ENCODE measurements at places on chromosomes 3 and 15.

GRCh38 chr3:171718493-171719185, 91.6 kb downstream of the PLD1 start:
- no peak for DNase-seq

DNA sequence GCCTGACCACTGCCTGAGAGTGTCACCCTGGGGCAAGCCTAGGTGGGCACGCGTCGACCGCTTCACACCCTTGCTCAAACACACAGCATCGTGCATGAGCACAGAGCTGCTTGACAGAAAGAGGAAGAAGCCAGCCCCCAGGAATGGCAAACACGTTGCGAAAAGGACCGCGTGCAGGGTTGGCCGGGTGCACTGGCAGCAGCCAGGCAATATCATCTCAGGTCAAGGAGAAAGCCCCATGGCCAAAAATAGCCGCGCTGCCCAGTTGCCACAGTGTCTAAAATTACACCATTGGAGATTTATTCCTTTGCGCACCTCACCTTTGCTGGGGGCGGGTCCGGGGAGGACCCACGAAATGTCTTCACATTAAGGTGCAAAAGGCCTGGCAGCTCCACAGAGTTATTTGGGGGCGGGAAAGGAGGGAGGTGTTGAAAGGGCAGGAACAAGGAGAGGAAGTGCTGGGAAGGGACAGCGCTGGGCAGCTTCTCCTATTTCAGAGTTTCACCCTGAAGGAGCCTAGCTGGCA, 44.7 kb upstream of the NR2F2 start:
- DNase-seq = no peak

DNA sequence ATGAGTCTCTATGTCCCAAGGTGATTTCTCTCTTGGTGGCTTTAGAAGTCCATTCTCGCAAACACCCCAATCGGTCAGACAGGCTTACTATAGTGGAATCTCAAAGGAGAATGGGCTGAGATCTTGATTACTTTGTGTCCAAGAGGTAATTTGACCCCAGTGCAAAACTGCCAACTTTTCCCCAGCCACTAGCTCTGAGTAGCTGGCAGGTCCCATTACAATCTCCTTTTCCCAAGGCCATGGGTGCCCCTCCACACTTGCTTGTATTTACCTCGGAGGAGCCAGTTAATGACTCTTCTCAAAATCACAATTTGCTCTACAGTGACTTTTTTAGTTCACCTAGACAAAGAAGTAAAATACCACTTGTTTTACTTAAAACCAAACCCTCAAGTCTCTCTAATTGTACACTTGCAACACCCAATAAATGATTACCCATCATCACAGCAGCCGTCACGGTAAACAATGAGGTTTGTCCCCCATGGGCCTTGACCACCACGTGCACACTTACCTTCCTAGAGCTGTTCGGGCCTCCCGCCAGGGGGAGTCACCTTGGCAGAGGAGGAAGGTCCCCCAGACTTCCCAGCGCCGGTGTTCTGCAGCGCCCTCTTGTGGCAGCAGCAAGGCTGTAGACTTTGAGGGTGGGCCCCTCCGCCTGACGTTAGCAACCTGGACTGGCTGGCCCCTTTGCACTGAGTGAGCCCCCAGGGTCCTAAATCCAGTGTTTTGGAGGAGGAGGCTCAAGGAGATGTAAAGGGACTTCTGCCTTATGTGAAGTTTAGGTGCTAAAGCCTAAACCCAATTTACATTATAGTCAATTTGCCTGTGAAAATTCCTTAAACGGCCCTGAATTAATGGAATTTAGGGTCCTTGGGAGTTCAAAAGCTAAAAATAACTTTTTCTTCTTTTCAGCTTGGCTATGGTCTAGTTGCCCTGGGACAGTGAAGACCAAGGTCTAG, 18.7 kb upstream of the HDAC11 start:
- peak; percentile 54 for DNase-seq

DNA sequence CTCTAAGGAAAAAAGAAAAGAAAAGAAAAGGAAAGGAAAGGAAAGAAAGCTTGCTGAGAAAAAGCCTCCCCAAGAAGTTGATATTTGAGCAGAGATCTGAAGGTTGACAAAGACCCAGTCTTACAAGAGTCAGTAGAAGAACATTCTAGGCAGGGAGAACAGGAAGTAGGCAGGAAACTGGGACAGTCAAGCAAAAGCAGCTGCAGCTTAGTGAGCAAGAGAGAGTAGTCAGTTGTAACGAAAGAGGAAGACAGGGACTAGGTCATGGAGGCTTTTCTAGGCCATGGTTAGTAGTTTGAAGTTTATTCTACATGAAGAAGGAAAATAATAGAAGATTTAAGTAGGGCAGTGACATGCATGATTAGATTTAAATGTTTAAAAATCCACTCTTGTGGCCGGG, 31.8 kb upstream of the KLHL6 start:
- no peak for DNase-seq

DNA sequence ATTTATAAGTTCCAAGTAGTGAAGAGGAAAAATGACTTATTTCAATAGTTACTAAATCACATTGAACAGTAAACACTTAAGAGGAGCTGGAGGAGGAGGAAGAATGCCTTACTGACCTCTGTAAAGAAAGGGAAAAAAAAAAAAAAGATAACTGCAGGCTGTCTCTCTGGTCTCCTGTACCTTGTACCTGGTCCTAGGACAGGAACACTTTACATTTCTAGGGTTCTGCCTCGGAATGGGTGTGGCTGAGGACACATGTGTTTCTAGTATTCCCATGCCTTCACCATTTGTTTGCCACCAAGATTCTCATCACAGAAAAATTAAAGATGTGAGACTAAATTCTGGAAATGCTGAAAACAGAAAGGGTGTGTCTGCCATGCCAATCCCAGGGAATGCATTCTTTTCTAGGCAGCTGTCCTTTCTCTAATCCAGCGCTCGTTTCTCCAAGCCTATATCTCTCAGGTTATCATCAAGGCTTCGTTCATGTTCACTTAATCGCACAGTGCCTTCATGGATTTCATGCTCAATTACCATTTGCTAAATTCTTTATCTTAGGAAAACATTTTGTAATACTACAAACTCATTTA, 1208.3 kb downstream of the OTOL1 start:
- no peak for DNase-seq

DNA sequence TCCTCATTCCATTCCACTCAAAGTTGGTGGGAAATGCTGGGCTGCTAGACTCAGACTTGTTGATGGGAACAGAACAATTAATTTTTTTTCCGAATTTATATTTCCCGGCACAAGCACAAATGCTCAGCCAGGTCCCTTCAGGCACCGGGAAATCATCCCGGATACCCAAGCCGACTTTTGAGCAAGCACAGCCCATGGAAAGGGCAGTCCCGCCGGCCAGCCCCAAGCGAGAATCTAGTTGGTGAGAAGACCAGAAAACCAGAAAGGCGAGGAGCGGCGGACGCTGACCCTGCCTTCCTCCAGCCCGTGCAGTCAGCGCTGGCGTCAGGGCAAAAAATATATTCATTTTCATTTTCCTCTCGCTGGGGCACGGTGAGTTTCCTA, 763 bp upstream of the ZIC4 start:
- DNase-seq = no peak

GRCh38 chr3:32041316-32041715, 59.8 kb downstream of the ZNF860 start:
- no peak for DNase-seq

DNA sequence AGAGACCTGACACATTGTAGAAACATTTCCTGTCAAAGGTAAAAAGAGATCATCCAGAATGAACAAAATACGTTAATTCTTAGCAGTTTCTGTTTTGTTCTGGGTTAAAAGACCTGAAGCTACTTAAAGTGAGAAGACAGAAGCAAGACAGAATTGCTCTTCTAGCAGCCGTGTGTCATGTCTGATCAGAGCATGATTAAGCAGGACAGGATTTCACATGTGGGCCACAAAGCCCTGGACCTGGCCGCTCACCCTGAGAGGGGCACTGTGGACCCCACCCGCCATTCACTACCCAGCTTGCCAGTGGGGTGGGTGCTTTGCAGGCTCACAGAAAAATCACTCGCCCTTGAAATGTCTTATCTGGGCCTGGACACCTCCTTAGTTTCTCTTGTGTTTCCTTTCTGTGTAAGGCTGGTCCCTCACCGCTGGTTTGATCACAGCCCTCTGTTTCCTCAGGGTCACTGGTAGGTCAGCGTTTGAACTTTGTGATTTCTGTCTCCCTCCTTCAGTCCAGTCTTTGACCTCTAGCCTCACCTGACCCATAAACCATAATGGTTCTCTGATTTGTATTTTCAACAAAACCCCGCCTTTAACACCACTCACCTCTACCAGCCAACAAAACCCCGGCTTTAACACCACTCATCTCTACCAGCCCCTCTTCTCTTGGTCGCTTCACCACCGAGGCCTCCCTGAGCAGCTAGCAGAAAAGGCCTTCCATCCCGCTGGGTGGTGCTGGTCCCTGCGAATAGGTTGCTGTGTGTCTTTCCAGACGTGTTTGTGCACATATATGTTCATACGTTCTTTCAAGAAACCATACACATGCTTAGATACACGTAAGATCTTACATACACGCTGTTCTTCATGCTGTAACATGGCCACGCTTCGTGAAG, 185.0 kb downstream of the OR4M2 start:
- no peak for DNase-seq

DNA sequence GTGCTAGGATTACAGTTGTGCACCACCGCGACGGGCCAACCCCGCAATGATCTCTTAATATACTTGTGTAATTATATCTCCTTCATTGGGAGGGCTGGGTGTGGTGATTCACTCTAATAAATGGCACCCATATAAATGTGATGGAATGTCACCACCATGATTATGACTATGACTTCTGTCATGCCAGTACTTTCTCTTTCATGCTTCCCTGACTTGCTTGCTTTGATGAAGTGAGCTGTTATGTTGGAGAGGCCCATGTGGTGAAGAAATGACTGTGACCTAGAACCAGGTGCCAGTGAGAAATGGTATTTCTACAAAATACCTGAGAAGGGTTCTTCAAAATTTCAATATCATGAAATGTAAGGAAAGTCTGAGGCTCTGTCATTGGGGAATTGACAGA, 24.4 kb upstream of the TP63 start:
- no peak for DNase-seq

GRCh38 chr3:168812234-168812633, 716.5 kb upstream of the GOLIM4 start:
- DNase-seq = no peak

All from activated T-helper 1 cell treated with Interleukin-2 at 50 U/mL for 16 hours (primary cell).